G401 (cell line): ENCODE measurements at places on chromosomes 12 and 14. TPM values are rescaled to one million over a fixed set of nuclear protein-coding genes. Genes with fewer than 3 reads are reported as not detected.

- DNase-seq, result no peak
These were observed 65.9 kb upstream of the OTOGL start for GRCh38 chr12:80033448-80033847.

DNA sequence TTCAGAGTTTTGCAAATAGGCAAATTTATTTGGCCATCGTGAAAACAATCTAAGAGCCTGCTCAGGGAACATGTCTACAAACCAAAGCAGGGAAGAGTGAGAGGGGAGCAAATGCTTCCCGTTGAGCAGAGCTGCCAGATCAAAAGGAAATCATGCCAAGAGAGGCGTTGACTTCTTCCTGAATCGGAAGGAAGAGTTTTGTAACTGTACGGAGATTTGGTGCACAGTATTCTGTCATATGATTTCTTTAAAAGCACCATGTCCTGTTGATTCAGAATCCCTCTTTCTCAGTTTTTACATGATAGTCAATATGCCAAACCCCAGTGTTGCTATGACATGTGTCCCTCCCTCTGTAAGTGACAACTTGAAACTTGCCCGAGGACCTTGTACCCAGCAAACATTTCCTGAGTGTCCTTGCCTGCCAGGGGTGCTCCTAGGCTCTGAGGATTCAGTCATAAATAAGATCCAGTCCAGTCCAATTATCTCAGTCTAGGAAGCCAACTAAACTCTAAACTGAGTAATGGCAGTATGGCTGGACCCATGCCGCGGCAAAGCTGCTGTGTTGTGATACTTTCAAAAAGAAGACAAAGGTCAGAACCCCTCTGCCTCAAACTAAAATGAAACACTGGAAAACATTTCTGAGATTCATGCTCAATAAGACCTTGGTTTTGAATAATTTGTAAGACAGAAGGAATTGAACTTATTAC, 300.1 kb upstream of the FKBP4 start:
- DNase-seq, result peak; percentile 24

DNA sequence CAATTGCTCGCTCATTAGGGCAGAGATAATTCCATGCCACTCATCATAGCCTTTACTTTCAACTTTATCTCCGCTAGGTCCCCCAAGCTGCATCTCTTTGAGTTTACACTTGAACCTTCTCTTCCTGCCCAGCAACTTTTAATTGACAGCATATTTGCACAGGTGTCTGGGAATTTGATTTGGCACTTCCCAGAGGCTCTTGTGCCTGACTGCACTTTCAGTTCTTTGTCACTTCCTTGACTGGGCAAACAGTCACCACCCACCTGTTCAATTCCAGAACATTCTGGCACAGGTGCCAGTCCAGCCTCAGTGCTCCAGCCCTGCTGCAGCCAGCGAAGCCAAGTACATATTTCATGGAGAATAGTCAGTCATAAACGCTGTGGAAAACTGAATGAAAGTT, 110.1 kb upstream of the LRIG3 start:
- no peak for DNase-seq

PNMA1 gene
- total RNA-seq, result 65.8 and 80.4 TPM in 2 replicates

AMN gene
- total RNA-seq, result not detected in 2 replicates
